ENCODE measurements at places on chromosomes 4 and X. TPM values are rescaled to one million over a fixed set of nuclear protein-coding genes. Genes with fewer than 3 reads are reported as not detected.

Gene GAGE12J
- not detected for polyA plus RNA-seq

Gene RHOXF1
- polyA plus RNA-seq = not detected

Gene USP9X
- 7.4 TPM for polyA plus RNA-seq

Gene TEX13D
- polyA plus RNA-seq = not detected

Gene AKAP4
- not detected for polyA plus RNA-seq

Gene FGF13
- not detected for polyA plus RNA-seq

Gene AFP
- not detected for polyA plus RNA-seq

Gene SMR3B
- polyA plus RNA-seq = not detected

Gene PRDX4
- polyA plus RNA-seq = 95.2 TPM

Gene SRPX
- polyA plus RNA-seq = not detected

Gene KCND1
- polyA plus RNA-seq = not detected

Gene CXCL6
- polyA plus RNA-seq = not detected

Gene ARHGEF6
- polyA plus RNA-seq = 48.4 TPM

Gene CSAG3
- not detected for polyA plus RNA-seq

Gene ZNF182
- not detected for polyA plus RNA-seq

Gene HTRA3
- polyA plus RNA-seq = not detected

Gene CFAP299
- polyA plus RNA-seq = not detected

Gene FRG2
- not detected for polyA plus RNA-seq

Gene MTCP1
- 28.8 TPM for polyA plus RNA-seq

Gene SSX2
- polyA plus RNA-seq = not detected

Gene VEGFC
- not detected for polyA plus RNA-seq

Gene GAGE12F
- polyA plus RNA-seq = not detected

Gene PRR32
- not detected for polyA plus RNA-seq

Gene ANOS1
- not detected for polyA plus RNA-seq

Gene CDKN2AIP
- 10.7 TPM for polyA plus RNA-seq

Gene SLC49A3
- 7.1 TPM for polyA plus RNA-seq

Gene DGKQ
- polyA plus RNA-seq = 12.1 TPM

Gene VSIG4
- not detected for polyA plus RNA-seq

Gene MAGEC2
- polyA plus RNA-seq = not detected

Gene GYG2
- polyA plus RNA-seq = not detected
